ENCODE measurements at places on chromosomes 16 and 17.

- DNase-seq, result no peak
Observed at GRCh38 chr16:81198635-81199034, 39.9 kb upstream of the BCO1 start.

DNA sequence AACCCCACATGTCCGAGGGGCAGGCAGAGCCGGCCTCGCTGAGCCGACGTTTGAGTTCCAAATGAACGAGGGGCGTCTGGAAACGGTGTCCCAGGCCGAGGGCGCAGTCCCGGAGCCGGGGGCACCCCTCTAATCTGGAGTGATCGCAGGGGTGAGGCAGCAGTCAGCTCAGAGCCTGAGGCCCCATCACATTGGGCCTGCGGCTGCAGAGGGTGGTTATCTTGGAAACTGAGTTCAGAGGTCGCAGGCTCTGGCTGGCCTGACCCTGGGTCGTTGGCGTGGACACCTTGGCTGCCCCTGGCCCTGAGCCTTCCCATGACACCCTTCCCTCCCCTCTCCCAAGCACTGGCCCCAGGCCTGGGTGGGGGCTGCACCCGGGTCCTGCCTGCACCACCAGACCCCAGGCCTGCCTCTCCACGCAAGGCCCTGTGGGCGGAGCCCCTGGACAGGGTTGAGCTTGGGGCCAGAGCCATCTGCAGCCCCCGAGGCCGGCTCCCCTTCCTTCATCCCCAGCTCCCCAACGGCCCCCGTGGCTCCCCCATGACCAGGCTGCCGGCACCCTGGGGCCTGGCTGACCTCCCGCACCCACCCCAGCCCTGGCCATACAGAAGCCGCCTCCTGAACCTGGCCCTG lies 45.6 kb downstream of the ZFPM1 start:
- DNase-seq, result no peak

DNA sequence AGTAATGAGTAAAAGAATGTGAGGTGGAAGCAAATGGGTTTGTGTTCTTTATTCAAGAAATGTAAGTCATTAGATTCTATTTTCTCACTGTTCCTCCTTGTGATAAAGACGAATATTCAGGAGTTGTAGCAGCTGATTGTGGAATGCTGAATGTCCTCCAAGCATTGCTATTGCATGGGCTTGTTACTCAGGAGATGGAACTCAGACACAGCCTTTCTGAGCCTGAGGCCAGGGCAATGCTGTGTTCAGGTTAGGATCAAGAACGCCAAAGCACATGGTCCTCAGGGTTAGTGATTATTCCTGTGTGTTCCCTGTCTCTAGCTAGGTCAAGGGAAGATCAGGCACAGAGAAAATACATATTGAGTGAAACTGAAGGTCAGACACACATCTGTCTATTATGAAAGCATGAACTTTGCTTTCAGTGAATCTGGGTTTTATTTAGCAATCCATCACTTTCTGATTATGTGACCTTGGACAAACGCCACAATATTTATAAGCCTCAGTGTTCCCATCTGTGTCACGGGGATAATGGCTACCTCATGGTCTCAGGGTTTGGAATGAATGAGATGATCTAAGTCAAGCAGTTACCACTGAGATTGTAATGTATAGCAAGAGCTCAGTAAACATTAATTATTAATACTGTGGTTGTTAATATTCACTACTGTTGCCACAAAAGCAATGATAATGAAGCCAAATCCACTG lies 426.8 kb upstream of the DYNLRB2 start:
- DNase-seq, result no peak

DNA sequence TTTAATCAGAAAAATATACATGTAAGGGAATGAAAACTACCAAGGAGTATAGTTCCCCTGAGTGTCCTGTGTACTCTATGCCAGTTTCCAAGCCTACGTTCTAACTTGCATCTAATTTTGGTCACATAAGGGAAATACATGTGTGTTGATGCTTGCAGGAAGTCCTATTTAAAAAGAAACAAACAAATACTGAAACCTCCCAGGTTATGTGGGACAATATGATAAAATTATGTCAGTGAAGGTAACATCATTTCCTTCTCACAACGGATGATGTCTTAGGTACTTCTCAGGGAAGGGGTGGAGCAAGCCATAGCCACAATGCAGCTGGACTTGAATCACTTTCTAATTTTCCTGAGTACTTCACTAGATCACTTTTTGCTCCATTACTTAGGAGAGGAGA lies 115.9 kb downstream of the ZFHX3 start:
- no peak for DNase-seq

GRCh38 chr16:1355591-1355990 lies 3.9 kb downstream of the GNPTG start:
- no peak for DNase-seq

Data from stimulated activated CD4-positive, alpha-beta T cell treated with anti-CD3 and anti-CD28 coated beads, Interleukin-2, amount 100 ng/mL, for 24 hours (primary cell).